ENCODE measurements at places on chromosomes 2 and 18.
A peak's percentile ranks its signal among the peaks of the same experiment; 100 is the strongest.

DNA sequence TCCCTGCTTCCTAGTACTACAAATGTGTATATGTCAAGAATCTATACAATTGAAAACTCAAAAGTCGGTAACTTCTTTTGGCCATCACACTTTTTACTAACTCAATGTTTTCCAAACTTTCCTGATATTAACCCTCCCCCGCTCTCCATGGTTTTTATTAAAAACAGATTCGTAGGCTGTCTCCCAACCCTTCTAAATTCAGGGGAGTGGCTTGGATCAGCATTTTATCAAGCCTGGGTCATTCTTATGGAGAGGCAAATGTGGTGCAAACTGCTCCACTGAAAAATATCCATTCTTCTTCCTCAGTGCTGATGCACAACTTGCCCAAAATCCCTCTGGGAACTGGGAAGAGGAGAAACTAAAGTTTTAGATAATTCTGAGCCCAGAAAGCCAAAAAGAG is 134.2 kb downstream of the RIF1 start:
- DNase-seq = no peak

DNA sequence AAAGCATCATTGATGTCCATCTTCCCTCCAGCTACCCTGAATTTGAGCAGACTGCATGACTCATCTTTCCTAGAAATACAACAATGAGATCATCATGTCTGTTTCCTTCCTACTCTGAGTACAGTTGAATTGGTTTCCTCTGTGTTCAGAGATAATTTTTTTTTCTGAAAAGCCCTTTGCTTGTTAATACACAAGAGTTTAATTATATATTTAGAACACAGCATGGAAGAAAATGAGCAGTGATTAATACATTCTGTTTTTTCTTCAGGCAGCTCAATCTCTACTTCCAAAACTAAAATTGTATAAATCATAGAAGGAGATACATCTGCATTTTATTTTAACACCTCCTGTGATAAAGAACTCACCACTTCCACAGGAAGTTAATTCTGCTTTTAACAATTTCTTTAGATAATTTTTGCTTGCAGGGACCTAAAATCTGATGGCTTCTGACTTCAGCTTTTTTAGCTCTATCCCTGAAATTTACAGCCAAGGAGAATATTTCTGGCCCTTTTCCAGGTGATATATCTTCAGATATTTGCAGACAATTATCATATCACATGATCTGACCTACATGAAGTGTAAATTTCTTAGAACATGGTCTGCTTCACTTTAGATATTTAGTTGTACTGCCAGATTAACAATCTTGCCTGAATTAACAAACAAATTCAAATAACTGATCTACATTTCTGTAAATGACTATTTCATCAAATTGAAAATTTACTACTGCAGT is 249.0 kb downstream of the TRIB2 start:
- DNase-seq = no peak

DNA sequence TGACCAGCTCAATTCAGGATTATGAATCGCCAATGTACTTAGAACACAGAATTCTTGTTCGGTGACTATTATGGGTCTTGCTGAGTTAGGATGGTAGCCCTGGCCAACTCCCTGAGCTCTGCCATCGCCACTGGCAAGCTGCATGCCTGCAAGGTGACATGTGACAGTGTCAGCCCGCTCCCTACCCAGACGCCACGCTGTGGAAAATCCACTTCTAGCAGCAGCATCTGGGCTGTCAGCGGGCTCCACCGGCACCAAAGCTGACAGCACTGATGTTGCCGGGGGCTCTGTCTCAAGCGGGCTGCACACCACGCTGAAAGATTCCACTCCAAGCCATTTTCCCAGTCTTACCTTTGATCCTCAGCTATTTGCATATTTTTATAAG is 100.7 kb downstream of the MYT1L start:
- DNase-seq = no peak

- DNase-seq = no peak
Observed at GRCh38 chr2:10097352-10098148, 17.3 kb upstream of the CYS1 start.

GRCh38 chr18:25005541-25006403 is 346.2 kb downstream of the ZNF521 start:
- no peak for DNase-seq

- DNase-seq = no peak
Observed at GRCh38 chr2:206163251-206163880, 3.7 kb downstream of the EEF1B2 start.

DNA sequence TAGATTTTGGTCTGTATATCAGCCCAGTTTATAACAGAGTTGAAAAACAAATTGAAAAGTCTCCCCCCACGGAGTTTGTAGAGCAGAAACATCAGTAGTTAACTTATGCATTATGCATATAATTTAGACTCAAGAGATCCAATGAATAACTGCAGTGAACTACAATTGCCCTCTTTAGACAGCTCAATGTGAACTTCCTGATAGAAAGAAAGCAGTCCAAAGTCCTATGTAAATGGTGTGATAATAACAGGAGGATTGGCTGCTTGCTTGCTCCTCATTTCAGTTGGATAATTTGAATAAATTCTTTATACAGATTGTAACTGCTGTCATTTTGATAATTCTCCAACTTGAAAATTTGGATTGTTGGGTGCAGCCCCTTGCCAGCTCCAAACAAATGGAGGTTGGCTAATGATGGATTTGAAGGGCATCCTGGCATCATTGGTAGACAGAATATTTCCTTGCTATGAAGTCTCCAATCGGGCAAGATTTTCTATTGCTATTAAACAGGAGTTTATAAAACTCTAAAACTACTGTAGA is 297.1 kb downstream of the ASXL3 start:
- no peak for DNase-seq

- peak; percentile 27 for DNase-seq
Observed at GRCh38 chr2:118530976-118531375, 316.5 kb downstream of the EN1 start.

DNA sequence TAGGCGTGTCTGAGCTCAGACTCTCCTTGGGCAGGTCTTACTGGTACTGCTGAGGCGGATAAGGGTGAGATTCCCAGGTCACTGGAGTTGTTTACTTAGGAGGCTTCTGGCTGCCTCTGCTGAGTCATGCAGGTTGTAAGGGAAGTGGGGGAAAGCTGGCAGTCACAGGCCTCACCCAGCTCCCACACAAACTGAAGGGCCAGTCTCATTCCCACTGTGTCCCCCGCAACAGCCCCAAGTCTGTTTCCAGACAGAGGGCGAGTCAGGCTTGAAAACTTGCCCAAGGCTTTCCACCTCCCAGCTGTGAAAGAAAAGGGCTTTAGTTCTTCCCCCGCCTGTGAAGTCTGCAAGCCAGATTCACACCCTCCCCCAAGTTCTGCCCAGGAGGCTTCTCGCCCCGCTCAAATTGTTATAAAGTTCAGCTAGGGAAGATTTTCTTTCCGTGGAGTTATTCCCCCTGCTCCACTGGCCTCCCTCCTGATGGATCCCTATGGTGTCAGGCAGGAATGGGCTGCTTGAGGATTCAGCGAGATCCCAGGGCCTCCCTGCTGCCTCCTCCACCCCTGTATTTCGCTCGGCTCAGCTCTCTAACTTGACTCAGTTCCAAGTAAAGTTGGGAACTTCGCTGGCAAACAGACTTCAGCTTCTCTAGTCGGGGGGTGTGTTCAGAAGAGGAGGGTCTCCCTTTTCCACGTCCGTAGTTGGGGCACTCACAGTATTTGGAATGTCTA is 248.6 kb downstream of the NR4A2 start:
- DNase-seq = no peak
